Fibroblast of mammary gland (primary cell): ENCODE measurements at places on chromosomes 3 and 15.

GRCh38 chr15:100234158-100235029 is 107.4 kb downstream of the ADAMTS17 start:
- DNase-seq = no peak

- DNase-seq = peak; percentile 5
Observed at GRCh38 chr3:21466476-21466875, 284.5 kb downstream of the ZNF385D start.

DNA sequence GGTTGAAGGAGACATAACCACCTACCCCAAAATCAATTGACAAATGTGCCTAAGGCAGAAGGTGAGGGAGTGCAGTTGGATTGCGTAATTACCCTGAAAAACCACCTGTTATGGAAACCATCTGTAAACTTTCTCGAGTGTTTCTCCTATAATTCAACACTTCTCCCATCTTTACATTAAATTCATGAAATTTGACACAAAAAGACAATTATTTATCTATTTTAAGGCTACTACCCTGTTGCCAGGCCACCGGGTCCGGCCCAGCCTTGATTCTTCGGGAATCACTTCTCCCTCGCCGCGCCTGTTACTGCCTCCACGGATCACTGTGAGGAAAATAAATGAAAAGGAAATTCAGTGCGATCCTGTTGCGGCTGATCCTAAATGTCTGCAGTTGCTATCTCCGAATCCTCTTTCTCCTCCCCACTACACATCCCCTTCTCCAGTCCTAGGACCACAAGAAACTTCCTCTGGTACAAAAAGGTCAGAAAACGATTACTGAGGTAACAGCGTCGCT is 646 bp downstream of the IQCB1 start:
- DNase-seq = peak; percentile 7

GRCh38 chr15:39040861-39041260 is 476.2 kb upstream of the RASGRP1 start:
- DNase-seq = no peak

GRCh38 chr15:36867436-36867835 is 232.9 kb downstream of the MEIS2 start:
- DNase-seq = no peak

GRCh38 chr3:51139616-51140015 is 245.5 kb upstream of the MANF start:
- no peak for DNase-seq
